Stimulated activated CD8-positive, alpha-beta memory T cell treated with anti-CD3 and anti-CD28 coated beads, Interleukin-12 subunit alpha, Interleukin-12 subunit beta, amount 100 ng/mL, for 4 hours (primary cell): ENCODE measurements at places on chromosomes 2 and 18.

DNA sequence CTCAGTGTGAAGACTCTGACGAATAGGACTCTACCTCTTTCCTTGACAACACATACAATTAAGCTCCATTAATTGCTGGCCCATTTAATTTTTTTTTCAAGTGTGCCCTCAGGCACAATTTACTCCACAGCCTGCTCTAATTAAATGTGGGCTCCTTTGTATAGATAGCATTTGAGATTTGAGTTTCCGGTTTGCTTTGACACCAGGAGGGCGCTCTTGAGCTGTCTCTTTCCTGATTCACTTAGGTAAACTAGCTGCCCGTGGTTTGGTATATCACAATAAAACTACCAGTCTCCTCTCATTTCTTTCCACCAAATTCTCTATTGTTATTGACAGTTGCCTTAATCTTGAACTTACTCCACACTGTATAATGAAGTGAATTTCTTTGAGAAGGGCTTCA lies 666.0 kb downstream of the DSC3 start:
- no peak for DNase-seq

DNA sequence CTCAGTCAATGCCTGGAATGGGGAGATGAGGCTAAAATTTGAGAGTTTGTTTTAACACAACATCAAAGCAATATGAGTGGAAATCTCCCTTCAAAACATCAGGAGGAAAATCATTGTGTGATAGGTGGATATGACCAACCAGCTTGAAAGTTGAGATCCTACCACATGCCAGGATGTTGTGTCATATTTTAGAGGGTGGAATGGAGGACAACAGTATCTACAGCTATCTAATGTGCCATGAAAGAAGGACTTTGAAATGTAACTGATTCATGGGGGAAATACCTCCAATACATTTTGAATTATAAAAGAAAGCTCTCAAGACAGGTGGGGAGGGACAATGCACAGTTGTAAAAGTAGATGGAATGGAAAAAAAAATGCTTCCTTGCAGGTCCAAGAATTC lies 87.8 kb downstream of the SP100 start:
- no peak for DNase-seq

- no peak for DNase-seq
Observed at GRCh38 chr18:77495982-77496690, 246.5 kb downstream of the GALR1 start.

DNA sequence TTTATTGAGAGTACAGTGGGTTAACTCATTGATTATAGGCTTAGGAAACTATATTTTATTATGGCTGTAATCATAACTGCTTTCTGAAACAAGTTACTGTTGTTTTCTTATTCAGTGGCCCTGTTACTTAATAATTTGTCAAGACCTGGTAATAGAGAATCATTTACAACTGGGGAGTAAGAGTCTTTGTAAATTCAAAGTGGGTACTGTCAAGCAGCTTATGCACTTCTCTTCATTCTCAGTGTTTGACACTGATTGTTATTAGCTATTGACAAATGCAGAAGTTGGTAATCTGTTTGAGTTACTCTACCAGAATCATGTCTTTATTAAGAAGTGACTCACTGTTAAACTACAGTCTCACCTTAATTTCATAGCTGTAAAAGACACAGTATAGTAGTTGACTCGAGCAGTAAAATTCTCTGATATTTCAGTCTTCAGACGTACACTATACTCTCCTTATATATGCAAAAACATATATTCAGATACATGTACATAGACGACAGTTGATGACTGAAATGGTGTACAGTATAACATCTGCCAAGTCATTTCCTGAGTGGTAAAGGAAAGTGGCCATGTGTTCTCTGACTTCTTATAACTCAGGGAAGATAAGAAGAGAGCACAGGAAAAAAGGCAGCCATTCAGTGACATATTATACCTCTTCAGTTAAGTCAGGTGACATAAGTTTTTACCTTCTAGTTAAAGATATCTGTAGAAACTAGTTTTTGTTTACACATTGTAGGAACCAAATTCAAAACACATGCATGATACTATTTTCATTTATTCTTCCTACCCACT lies 36.0 kb upstream of the TTC27 start:
- no peak for DNase-seq

DNA sequence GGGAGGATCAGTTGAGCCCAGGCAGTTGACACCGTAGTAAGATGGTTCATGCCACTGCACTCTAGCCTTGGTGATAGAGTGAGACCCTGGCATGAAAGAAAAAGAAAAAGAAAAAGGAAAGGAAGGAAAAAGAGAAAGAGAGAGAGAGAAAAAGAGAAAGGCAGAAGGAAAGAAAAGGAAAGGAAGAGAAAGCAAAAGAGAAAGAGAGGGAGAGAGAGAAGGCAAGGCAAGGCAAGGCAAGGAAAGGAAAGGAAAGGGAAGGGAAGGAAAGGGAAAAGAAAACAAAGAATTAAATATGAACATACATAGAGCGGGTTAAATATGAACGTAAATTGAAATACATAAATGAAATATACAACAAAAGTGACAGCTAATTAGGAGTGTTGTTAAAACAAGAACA lies 167.5 kb upstream of the SETBP1 start:
- no peak for DNase-seq

DNA sequence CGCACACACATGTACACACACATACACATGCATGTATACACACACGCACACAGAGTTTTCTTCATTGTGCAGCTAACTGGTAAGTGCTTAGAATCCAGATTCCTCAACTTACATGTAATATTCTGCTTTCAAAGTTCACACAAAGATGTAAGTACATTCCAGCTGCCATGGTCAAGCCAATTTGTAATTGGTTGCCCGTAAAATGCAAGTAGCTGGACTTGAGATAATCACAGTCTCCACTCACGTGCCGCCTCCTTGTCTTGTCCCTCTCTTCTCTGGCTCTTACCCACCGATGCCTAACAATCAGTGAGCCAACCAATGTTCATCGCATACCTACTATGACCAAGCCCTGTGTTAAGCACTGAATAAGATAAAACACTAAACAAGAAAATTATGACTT lies 77.8 kb downstream of the SOCS6 start:
- DNase-seq = no peak

GRCh38 chr18:2883076-2883735 lies 36.4 kb downstream of the EMILIN2 start:
- DNase-seq = no peak

- no peak for DNase-seq
Observed at GRCh38 chr2:144432921-144433320, 87.0 kb downstream of the ZEB2 start.

GRCh38 chr2:27647289-27647688 lies 16.1 kb downstream of the SUPT7L start:
- no peak for DNase-seq

DNA sequence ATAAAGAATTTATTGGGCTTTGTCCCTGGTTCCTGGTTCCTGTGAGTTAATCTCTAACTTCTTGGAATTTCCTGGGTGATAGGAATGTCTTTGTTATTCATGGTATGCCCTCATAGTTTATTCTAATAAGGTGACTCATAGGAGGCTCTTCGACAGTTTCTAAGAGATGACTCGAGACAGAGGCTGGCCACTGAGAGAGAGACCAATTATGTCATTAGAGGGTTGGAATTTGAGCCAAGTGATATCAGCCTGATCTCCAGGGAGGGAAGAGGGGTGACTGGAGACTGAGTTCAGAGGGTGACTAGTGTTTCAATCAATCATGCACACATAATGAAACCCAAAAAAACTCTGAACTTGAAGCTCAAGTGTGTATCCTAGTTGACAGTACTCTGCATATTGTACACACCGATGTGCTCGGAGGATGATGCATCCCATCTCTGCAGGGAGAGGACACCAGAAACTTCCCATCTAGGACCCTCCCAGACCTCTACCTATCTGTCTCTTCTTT lies 185.7 kb downstream of the MTCL1 start:
- no peak for DNase-seq

GRCh38 chr18:59265246-59265973 lies 7.8 kb downstream of the RAX start:
- no peak for DNase-seq

DNA sequence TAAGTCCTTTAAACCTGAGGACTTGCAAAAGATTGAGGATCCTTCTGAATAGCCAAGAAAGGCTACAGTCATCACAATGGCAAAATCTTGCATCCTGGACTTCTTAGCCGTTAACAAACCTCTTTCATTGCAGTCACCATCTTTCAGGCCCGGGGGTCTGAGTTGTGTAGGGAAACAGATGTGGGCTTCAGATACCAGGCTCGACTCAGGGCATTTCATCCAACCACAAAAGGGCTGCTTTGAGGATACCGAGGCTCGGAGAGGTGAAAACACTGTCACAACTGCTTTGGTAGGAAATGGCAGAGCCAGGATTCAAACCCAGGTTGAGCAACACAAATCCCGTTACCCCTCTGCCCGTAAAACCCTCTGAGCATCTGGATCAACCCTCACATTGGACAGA lies 147.4 kb downstream of the TFCP2L1 start:
- no peak for DNase-seq

DNA sequence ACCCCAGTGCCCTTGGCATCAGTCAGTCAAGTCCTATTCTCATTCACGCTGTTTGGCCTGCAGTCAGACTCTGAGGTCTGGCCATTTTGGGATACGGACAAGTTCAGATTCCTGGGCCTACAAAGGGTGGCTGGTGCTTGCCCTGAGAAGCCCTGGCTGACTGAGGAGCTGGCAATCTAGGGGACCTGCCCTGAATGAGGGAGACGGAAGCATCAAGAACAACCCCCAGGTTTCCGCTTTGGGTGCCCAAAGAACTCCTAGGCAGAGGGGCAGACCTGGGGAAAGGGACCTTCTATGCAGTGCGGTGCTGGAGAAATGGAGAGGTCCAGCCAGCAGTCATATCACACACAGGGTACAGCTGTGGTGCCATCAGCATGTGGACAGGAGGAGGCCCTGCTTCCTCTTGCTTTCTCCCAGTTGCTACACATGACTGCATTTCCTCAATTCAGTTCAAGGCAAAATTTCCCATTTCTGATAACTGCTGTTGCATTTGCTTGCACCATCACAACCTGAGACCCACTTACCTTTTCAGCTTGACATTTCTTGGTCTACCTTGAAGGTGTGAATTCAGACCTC lies 70.9 kb upstream of the LGALSL start:
- no peak for DNase-seq

DNA sequence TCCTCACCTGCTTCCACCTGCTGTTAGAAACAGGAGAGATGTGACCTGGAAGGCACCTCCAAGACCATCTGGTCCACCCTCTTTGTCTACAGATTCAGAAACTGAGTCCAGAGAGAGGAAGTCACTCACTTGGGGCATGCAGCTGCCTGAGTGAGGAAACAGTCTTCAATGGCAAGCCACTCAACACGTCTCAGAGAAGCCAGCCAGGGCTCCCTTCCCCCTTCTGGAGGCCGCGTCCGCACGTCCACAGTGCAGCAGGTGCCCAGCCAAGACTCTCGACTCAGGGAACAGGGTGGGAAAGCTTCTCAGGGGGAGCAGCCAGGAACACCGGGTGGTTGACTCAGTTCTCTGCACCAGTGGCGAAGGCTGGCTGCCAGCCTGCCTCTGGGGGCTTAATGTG lies 201.7 kb downstream of the BCL11A start:
- no peak for DNase-seq

DNA sequence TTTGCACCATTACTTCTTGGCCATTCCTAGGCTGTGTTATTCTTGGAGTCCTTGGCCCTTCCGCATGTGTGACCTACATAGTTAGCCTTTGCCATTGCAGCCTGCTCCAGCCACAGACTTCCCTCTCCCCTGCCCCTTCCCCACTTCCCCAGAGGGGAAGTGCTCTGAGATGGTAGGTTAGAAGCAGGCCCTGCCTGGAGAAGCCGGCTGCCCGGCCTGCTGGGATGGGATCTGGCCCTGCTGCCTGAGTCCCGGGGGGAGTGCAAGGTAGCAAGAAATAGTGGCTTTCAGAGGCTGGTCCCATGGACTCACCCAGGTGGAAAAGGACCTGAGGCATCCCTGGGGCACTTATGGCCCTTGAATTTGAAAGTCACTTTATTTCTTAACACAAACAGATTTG lies 28.4 kb upstream of the OTOF start:
- DNase-seq = no peak

GRCh38 chr2:178834086-178834485 lies 26.9 kb upstream of the TTN start:
- no peak for DNase-seq

GRCh38 chr18:50441016-50441415 lies 66.2 kb downstream of the SKA1 start:
- DNase-seq = no peak

- DNase-seq = no peak
Observed at GRCh38 chr2:39511219-39511604, 74.1 kb upstream of the MAP4K3 start.

GRCh38 chr2:145012214-145012670 lies 492.3 kb upstream of the ZEB2 start:
- DNase-seq = no peak

DNA sequence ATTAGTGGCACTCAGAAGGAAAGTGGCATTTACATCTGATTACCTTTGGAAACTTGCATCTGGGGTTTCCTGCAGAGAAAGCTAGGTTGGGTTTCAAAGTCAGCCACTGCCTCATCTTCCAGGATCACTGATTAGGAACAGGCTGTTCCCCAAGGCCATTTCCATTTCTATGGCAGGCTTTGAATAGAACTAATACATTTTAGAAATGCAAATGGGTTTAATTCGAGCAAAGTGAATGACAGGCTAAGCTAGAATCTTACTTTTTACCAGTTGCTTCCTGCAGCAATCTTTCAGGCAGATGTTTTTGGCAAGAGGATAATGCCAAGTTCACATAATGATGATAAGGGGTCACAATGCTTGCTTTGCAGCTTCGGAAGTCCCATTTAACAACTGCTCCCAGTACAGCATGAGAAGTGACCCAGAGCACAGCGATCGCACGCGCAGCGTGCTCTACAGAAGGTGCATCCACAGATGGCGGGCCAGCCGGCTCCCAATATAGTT lies 336.7 kb downstream of the LPIN1 start:
- DNase-seq = no peak

- no peak for DNase-seq
Observed at GRCh38 chr2:70887550-70888246, 48.0 kb upstream of the ATP6V1B1 start.

- DNase-seq = no peak
Observed at GRCh38 chr2:169871994-169872393, 44.7 kb downstream of the UBR3 start.
